ENCODE measurements at places on chromosomes 7 and 10. TPM values are rescaled to one million over a fixed set of nuclear protein-coding genes. Genes with fewer than 3 reads are reported as not detected.
A peak's percentile ranks its signal among the peaks of the same experiment; 100 is the strongest.

GRCh38 chr7:48031111-48031510 lies 2.2 kb upstream of the SUN3 start:
- H3K4me3 ChIP-seq = no peak overlapping the region
- H3K4me1 ChIP-seq = peaks cover 4% of the 10 kb centered on the region
- H3K27ac ChIP-seq = no peak overlapping the region
- H3K36me3 ChIP-seq = no peaks in the 10 kb centered on the region
- H3K27me3 ChIP-seq = no peaks in the 10 kb centered on the region

DNA sequence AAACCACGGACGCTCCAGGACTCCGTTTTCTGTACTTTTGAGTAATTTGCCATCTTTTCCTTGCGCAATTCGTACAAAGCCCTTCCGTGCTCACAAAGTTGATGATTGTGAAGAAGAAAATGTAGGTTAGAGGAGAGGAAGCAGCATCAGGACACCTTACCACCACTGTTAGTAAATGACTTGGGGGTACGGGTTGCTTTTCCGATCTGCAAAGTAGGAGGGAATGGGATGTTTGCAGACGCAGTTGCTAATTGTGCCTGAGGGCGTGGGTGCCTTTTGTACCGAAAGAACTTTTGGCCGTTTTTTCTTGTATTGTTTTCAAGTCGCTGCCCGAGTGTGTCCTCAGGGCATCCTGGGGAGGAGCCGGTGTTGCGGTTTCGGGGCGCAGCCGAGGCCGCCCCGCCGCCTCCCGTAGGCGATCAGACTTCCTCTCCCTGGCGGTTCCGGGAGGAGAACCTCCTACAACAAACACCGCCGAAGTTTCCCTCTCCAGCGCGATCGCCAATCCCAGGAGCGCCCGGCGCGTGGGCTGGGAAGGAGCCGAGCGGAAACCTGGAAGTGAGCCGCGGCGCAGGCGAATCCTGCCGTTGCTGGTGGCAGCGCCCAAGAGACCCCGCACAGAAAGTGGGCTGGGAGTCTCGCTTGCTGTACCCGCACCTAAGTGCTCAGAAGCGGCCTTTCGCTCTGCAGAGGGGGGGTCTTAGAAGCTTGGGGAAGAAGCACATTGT lies 1.0 kb downstream of the PRR15 start:
- peak overlapping the region; percentile 23 for H3K27ac ChIP-seq
- H3K4me1 ChIP-seq = peaks cover 10% of the 10 kb centered on the region
- H3K4me3 ChIP-seq = peak overlapping the region; percentile 44

- H3K4me1 ChIP-seq = no peaks in the 10 kb centered on the region
- no peak for DNase-seq
- no peaks in the 10 kb centered on the region for H3K36me3 ChIP-seq
Observed at GRCh38 chr7:12800486-12800885, 113.1 kb downstream of the ARL4A start.

EPO gene
- not detected for total RNA-seq

AKR1C4 gene
- total RNA-seq = not detected

MEOX2 gene
- total RNA-seq = not detected
